Stimulated activated CD4-positive, alpha-beta T cell treated with anti-CD3 and anti-CD28 coated beads, Interleukin-15, amount 100 ng/mL, for 24 hours (primary cell): ENCODE measurements at places on chromosomes 7 and 10.

DNA sequence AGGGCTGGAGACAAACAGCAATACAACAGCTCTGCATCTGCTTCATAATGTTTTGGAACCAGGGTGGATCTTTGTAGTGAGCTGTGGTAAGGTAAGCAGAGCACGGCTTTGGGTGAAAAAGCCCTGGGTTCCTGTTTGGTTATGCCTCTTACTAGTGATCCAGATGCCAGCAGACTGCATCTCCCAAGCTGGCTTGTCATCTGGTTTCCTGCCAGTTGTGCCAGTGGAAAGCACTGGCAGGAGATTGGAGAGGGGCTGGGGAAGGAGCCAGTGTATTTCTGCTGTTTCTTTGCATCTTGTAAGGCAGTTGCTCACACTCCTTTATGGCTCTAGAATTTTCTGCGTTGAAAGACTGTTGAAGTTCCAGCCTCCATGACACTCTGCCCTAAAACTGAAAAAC lies 137.6 kb downstream of the TSPAN12 start:
- no peak for DNase-seq

- DNase-seq, result no peak
These were observed 36.2 kb downstream of the PITRM1 start for GRCh38 chr10:3136336-3136735.

DNA sequence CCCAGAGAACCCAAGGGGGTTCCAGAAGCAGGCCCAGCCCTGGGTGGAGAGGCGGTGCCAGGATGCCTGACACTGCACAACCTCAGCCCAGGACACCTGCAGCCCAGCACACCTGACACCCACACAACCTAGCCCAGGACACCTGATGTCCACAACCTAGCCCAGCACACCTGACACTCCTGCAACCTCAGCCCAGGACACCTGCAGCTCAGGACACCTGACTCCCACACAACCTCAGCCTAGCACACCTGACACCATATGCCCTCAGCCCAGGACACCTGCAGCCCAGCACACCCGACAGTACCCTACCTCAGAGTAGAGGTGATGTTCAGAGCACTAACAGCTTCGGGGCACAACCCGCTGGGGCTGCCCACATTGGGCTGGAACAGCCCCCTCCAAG lies 87.3 kb downstream of the PAXIP1 start:
- DNase-seq, result no peak

GRCh38 chr7:26574476-26574875 lies 282.8 kb downstream of the SNX10 start:
- DNase-seq, result no peak

- no peak for DNase-seq
These were observed 185.4 kb downstream of the SEC23IP start for GRCh38 chr10:120077707-120078492.

GRCh38 chr7:86818903-86819302 lies 175.2 kb downstream of the GRM3 start:
- DNase-seq, result no peak

GRCh38 chr10:30494558-30494957 lies 60.6 kb downstream of the MAP3K8 start:
- DNase-seq, result no peak

DNA sequence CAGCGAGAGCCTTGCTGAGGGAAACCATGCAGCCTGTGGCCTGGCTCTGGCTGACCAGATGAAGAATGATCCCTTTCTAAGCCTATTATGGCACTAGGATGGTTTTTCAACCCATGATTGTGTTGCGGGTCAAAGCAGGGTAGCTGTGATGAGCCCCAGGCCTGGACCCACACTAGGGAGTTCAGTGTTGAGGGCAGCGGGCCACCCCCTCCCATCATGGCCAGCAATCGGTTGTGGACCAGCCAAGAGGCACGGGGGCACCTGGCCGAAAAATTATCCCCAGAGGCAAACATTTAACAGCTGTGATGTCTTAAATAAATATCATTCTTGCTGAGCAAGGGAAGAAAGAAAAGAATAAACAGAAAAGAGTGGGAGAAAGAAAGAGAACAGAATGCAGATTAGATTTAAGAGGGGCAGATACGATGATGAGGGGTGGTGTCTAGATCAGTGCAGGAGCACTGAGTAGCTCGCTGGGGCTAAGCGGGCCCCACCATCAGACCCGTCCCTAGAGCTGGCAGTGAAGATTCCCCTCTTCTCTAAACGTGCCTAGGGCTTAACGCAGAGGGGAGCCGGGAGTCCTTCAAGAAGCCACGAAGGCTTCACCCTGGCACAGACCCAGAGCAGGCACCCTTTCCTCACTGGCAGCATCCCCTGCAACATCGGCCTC lies 82.7 kb downstream of the SLC37A3 start:
- no peak for DNase-seq

DNA sequence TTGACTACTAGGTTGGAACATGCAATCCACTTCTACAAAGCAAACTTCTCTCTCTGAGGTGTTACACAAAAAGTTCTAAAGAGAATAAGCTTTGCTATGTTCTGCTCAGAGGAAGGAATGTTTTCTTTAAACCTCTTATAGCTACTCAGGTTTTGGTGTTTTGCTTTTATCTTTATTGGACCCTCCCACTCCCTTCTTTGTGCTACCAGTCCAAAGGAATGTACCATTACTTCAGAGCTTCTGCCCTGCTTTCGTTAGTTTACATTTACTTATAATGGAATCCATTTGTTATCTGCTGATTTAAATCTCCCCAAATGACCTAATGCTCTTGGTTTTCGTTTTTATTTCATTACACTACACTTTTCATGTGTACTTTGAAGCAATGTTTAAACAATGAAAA lies 154.9 kb downstream of the ATE1 start:
- no peak for DNase-seq

- DNase-seq, result peak; percentile 37
These were observed 14.6 kb downstream of the PALS2 start for GRCh38 chr7:24587853-24588252.

- DNase-seq, result no peak
These were observed 129.4 kb downstream of the INHBA start for GRCh38 chr7:41573443-41573842.

DNA sequence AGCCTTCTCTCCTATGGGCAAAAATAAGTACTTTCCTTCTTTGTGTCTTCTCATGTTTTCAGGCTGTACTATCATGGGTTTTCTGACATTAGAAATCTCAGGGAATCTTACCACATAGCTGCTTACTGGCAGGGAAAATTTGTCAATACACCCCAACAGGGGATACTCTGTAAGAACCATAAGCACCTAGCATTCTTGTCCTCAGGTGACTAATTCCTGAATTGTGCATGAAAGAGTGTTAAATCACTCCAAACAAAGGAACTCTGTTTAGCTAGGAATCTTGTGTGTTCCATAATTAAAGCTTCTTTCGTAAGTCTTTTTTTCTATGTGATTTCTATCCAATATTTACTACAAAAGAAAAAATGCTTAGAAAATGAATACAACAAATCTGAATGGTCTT lies 206.7 kb upstream of the POT1 start:
- DNase-seq, result no peak

DNA sequence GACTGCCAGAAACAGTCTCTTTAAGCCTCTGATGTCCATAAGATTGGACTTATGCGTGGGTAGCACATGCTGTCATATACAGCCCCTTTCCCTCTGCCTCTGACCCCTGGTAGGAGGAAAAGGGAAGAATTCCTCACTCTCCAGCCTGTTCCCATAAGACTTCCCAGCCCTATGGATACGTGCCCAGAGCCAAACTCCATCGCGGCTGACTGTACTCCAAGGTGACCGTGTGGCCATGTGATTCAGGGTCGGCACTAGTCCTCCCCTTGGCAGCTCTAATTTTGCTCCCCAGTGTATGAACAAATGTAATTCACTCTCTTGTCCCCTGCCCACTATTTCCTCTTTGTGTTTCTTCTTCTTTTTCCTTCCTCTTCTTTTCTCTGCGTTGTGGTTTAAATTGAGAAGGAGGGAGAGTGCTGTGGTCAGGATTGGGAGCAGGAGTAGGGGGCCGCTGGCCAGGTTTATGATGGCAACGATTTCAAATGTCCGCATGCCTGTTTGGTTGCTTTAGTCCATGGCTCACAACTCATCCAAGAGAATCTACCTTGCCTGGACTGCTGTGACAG lies 43.8 kb downstream of the PRLHR start:
- no peak for DNase-seq

DNA sequence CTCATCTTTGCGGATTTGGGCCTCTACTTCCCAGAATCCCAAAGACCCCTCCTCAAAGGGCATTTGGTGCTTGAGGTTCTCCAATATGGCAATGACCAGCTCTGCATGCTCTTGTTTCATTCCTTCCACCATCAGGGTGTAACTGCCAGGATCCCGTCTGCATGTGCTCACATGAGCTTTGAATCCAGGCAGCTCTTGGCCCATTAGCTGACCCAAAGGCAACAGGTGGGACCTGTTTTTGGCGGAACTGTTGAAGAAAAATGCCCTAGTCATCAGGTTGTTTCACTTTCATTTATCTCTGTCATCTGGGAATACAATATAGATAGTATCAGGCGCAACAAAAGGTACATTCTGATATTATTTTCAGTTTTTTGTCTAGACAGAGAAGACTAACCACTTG lies 159.1 kb upstream of the TCF7L2 start:
- DNase-seq, result no peak

DNA sequence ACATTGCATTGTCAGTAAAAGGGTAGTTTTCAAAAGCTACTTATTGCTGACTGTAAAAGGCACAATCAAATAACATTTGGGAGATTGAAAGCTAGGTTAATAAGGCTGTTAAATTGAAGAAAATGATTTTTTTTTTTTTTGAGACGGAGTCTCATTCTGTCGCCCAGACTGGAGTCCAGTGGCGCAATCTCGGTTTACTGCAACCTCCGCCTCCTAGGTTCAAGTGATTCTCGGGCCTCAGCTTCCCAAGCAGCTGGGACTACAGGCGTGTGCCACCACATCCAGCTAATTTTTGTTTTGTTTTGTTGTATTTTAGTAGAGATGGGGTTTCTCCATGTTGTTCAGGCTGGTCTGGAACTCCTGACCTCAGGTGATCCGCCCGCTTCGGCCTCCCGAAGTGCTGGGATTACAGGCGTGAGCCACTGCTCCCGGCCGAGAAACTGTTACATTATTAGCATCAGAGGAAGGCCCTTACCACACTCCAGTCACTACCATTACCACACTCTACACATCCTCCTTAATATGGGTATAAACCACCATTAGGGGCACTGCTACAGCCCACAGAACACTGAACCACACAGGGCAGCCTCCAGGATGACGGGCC lies 1.0 kb downstream of the CYP51A1 start:
- no peak for DNase-seq

DNA sequence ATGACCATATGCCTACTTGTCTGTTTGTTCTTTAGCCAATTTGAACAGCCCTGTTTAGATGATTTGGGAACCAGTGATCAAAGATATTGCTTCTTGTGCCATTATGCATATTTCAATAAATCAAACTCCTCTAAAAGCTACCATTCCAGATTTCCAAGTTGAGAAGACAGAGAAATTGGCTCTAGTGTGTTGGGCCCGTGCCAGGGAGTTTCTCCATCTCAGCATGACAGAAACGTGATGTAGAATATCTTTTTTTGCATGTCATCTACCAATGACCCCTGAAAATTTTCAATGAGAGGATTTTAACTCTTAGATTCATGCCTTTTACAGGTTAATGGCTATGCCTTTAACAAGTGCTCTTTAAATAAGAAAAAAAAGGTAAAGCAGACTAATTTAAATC lies 50.7 kb upstream of the CABCOCO1 start:
- DNase-seq, result no peak

- no peak for DNase-seq
These were observed at the start of gene PPP1R17 for GRCh38 chr7:31687024-31687748. Gene PPP1R17, plus strand, starts transcription at chr7:31687215. Its CDS starts 5,227 bp downstream, at chr7:31692442.

DNA sequence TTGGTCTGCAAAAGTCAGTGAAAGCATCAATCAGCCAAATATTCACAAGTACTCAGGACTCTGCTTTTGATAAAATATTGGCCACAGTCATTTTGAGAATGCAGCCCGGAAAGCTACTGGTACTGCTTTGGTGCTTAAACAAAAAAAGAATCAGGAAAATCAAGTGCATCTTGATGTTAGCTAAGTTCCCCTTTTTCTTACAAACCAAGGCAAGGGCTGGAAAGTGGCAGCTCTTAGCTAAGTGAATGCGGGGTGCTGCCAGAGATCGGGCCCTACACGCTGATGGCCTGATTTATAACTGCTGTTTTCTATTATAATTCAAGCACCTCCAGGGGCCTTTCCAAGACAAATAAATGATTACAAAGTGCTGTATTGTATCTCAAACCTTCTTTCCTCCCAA lies 136.8 kb upstream of the MGMT start:
- DNase-seq, result no peak

DNA sequence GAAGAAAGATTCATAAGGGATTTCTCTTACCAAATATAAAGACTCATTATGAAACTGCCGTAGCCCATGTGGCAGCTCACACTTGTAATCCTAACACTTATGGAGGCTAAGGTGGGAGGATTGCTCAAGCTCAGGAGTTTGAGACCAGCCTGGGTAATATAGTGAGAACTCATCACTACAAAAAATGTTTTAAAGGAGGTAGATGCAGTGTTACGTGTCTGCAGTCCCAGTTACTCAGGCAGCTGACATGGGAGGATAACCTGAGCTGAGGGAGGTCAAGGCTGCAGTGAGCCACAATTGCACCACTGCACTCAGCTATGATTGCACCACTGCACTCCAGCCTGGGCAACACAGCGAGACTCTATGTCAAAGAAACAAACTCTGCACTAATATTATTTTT lies 18.1 kb upstream of the DNA2 start:
- DNase-seq, result no peak

GRCh38 chr7:130908345-130909160 lies 174.5 kb upstream of the KLF14 start:
- peak; percentile 12 for DNase-seq

DNA sequence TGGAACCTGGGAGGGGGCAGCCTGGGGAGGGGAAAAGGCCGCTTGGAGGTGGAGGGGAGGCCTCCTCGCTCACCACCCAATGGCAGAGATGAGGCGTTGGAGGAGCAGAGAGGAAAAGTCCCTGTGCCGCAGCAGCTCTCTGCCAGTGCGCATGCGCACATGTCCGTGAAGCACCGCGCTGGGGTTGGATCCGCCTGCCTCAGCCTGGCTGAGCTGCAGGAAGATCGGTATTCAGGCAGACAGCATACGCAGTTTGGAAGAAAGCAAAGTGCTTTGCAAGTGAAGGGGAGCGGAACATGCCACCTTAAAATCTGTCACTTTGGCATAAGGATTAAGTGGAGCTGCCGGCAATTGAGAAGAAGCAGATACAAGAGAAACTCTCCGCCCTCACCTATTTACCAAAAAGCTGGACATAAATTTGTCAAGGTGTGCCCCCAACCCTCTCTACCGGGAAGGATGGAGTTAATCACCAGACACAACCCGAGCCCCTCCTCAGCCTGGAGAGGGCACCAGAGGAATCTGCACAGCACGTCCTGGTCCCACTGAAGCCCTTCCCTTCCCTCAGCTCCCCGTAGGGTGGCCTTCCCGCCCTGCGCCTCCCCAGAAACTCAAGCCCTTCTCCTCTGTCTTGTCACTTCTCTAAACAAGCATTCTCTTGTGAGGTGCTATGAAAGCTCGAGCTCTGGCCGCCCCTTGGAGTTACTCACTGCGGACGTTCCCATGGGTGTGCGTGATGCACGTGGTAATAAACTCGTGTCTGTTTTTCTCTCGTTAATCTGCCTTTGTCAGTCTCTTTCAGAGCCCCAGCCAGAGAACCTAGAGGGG lies 32.2 kb upstream of the TMEM72 start:
- peak; percentile 86 for DNase-seq
